Brain pericyte (primary cell): ENCODE measurements at places on chromosomes 2 and 18.

GRCh38 chr18:71994273-71994672 lies 549.9 kb downstream of the CBLN2 start:
- DNase-seq = no peak

DNA sequence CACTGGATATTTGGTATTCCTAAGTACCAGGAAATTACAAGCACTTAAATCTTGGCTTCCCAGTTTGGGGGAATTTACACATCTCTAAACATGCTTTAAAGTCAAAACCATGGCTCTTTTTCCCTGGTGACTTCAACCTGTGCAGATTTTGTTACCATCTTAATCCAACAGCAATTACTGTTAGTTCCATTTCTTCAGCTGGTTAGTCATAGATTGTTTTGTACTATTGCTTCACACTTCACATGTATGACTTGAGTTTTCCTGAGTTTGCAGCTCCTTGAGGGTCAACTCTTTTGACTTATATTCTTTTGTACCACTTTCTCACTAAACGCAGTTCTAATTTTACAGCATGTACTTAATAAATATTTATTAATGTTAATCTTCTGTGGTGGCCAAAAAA lies 203.4 kb upstream of the RND3 start:
- DNase-seq = no peak

- no peak for DNase-seq
Measured at GRCh38 chr2:226679389-226680065, 120.1 kb downstream of the IRS1 start.

GRCh38 chr2:139854769-139855483 lies 1074.7 kb upstream of the NXPH2 start:
- no peak for DNase-seq

DNA sequence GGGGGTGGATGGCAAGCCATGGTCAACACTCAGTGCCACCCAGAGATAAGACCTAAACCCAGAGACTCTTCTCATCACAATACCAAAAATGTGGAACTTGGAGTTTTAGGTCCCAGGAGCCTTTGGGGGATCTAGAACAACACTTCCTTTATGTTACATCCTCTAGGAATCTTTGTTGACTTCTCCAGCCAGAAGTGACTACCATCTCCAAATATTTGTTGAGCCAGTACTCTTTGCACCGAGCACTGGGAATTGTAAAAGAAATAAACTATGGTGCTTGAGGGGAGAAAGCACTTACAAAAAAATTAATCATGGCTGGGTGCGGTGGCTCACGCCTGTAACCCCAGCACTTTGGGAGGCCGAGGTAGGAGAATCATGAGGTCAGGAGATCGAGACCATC lies 120.0 kb upstream of the TMEM200C start:
- DNase-seq = no peak
